ENCODE measurements at places on chromosomes 7 and 10.

- no peak for DNase-seq
Observed at GRCh38 chr10:119222537-119222936, 15.2 kb downstream of the GRK5 start.

GRCh38 chr10:132685101-132685891 lies 100.7 kb downstream of the NKX6-2 start:
- DNase-seq, result no peak

DNA sequence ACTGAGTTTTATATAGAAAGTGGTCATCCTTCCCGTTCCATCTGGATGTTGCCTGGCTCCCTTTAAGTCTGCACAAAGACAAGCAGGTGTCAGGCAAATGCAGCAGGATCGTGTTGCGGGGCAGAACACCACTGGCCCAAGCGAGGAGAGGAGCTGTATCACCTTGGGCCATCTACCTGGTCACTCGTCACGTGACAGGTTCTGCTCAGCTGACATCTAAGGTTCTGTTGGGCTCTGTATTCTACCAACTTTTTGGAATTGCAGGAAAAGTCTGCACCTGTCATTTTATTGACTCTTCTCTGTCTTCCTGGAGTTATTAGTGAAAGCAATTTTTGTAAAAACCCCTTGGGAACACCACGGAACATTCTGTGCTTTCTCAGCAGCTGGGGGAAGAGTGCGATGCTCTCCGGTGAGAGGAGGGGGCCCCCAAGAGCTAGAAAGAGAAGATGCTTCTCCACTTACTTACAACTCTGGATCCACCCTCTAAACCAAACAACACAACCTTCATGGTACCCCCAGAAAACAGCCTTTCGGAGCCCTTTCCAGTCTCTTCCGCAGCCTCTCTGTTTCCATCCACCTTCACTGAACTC lies 83.4 kb upstream of the NMT2 start:
- no peak for DNase-seq

GRCh38 chr10:451021-451471 lies 238.4 kb downstream of the DIP2C start:
- no peak for DNase-seq

- no peak for DNase-seq
Observed at GRCh38 chr10:132748135-132748534, 37.8 kb downstream of the NKX6-2 start.

GRCh38 chr10:97705006-97705670 lies 8.4 kb upstream of the MARVELD1 start:
- DNase-seq, result no peak

- DNase-seq, result no peak
Observed at GRCh38 chr10:16945593-16945992, 128.4 kb upstream of the RSU1 start.

- DNase-seq, result peak; percentile 79
Observed at GRCh38 chr10:79127151-79127961, 58.6 kb downstream of the ZMIZ1 start.

GRCh38 chr10:92697663-92698511 lies 8.1 kb downstream of the HHEX start:
- no peak for DNase-seq

DNA sequence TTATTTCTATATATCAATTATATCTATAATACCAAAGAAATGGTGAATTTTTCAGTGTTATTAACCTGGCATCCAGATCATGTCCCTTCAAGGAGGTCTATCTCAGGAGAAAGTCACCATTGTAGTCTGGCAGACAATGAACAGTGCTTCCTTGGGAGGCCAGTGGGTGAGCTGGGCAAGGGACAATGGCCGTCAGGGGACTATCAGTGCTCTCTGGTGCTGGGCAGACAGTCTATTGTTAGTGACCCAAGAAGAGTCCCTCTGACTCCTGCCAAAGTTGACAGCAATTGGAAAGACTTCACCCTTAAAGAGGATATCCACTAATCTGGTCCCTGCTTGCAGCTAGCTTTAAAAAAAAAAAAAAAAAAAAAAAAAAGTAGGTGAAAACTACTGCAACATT lies 7.1 kb downstream of the JAZF1 start:
- DNase-seq, result no peak

GRCh38 chr10:89697946-89698345 lies 3.4 kb upstream of the KIF20B start:
- no peak for DNase-seq

- DNase-seq, result no peak
Observed at GRCh38 chr7:106731646-106732444, 70.9 kb upstream of the CCDC71L start.

Data from uterus (tissue), 4 donors.